ENCODE measurements at places on chromosomes 16 and 17.
A peak's percentile ranks its signal among the peaks of the same experiment; 100 is the strongest.

- DNase-seq: no peak
Measured at GRCh38 chr16:871562-872345, 71.2 kb upstream of the GNG13 start.

DNA sequence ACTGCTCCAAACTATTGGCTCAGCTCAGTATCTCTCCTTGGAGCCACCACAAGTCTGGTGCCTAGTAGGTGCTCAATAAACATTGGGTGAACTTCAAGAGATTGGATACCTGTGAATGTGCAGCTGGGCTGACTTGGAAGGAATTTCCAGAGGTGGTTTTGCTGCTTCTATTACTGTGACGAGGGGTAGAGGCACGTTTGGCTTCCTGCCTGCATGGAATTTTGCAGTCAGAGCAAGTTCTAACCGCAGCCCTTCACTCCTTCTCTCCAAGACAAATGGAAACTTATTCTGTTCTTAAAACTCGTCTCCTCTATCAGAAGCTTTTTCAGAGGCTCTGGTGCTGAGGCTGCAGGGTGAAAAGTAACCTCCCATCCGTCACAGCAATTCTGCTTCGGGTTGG is 342.5 kb downstream of the CPPED1 start:
- no peak for DNase-seq

- peak; percentile 18 for DNase-seq
Measured at GRCh38 chr16:72847187-72848027, 200.5 kb downstream of the ZFHX3 start.

DNA sequence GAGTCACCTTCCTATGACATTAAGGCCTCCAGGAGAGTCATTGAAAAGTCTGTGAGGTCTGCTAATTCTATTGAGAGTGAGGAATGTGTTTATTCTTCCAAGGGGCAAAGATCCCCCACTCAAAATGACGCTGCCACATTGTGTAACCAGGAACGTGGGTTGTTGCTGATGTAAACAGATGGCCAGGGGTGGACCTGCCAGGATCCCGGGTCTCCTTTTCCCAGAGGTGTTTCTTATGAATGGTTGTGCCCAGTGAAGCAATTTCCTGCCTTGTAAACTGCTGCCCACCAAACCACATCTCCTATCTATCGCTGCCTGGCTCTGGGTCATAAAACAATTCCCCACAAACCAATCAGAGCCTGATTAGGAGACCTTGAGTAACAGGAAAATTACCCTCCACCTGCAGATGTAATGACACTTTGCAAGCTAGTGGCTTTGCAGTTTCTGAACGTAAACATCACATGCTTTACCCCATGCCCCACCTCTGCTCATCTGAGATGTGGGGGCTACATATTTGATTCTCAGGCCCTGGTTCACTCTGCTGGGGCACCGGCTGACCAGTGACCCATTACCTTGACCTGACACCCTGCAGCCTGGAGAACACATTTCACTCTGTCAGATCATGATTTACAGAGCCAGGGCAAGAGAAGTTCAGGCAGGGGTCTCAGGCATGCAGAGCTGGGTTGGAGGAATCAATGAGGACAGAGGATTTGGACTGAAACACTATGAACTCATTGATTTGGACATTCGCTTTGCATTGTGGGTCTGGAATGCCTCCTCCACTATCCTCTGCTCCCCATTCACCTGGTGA is 33.1 kb upstream of the DDX52 start:
- no peak for DNase-seq

GRCh38 chr17:80292521-80292971 is 31.9 kb downstream of the RNF213 start:
- no peak for DNase-seq

- DNase-seq: no peak
Measured at GRCh38 chr17:34822007-34822739, 139.1 kb downstream of the CCT6B start.

- DNase-seq: no peak
Measured at GRCh38 chr17:56217921-56218320, 64.6 kb downstream of the ANKFN1 start.

- DNase-seq: no peak
Measured at GRCh38 chr16:81564421-81564911, 119.9 kb downstream of the CMIP start.

- DNase-seq: peak; percentile 79
Measured at GRCh38 chr17:37844158-37844976, 79.8 kb upstream of the TBC1D3K start.

GRCh38 chr17:32689348-32689747 is 187.6 kb downstream of the MYO1D start:
- no peak for DNase-seq

GRCh38 chr16:30069611-30070462 is 4.3 kb downstream of the ALDOA start:
- no peak for DNase-seq

DNA sequence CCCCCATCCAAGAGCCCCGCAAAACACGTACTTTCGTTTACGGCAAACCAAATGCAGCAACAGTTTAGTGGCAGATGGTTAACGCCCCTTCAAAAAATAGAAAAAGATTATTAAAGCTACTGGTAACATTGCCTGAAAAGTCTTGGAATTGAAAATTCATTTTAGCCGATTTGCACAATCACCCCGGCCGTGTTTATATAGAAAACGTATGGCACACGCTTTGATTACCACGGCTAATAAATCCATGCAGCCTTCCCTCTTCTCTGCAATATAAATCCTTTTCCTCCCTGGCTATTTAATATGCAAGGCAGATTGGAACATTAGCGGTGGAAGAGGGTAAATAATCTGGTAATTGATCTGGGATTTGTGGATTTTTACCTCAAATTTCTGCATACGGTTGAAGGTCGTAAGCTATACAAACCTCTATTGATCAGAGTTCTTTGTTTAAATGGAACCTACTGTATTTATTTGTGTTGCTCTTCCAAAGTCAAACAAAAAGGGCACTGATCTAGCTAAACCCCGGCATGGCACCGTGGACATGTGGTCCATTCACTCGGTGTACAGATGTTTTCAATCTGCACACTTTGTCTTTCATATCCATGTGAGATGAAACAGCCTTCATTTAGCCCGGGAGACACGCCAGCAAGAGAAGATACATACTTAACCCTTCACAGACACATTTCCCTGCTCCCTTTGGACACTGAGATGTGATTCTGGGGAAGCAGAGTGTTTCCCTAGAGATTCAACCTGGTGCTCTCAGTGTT is 238.1 kb upstream of the MAF start:
- no peak for DNase-seq

- peak; percentile 13 for DNase-seq
Measured at GRCh38 chr17:16512011-16512410, 20.0 kb upstream of the LRRC75A start.

GRCh38 chr17:28711723-28712031 is at the start of gene PROCA1:
Gene PROCA1, minus strand, starts transcription at chr17:28711888. Its CDS starts 228 bp downstream, at chr17:28711660.
- DNase-seq: no peak

DNA sequence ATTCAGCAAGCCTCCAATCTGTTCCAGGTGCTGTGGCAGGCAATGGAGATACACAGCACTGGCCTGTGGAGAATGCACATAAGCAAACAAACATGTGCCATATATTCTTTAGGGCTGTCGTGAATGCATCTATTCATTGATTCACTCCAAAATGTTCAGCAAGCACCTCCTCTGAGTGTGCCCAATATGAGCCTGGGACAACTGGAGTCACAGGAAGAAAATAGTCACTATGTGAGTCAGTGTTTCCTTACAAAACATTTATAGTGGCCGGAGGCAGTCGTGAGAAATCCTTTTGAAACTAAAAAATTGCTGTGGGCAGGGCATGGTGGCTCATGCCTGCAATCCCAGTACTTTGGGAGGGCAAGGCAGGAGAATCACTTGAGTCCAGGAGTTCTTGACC is 310.1 kb downstream of the CA10 start:
- DNase-seq: no peak

DNA sequence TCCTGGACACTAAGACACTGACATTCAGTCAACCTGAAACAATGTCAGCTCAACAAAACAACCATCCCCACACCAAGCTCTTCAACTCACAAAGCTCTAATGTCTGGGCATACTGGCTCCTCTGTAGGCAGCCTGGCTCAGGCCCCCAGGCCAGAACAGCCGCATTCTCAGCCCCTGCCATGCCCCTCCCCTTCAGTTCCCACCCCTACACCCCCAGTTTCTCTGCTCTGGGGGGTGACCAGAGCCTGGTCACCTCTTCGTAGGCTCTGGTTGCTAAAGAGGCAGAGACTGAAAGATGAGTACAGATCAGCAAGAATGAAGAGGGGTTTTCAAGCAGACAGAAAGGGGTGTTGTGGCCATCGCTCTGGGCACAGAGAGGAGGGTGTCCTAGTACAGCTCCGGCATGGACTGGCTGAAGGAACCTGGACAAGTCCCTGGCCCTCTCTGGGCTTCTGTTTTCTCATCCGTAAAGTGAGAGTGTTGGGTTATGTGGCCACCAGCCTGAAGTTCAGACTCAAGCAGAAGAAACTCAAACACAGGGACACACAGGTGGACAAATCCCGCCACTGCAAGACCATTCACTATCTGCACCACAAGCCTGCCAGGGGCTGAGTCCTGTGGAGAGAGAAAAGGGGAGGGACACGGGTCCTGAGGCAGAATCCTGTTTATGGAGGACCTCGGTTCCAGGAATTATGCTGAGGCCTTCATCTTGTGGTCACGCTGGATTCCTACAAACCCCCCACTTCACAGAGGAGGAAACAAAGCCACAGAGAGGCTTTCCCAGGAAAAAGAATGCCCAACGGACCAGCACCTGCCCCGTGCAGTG is 987 bp upstream of the SLC4A1 start:
- DNase-seq: no peak

DNA sequence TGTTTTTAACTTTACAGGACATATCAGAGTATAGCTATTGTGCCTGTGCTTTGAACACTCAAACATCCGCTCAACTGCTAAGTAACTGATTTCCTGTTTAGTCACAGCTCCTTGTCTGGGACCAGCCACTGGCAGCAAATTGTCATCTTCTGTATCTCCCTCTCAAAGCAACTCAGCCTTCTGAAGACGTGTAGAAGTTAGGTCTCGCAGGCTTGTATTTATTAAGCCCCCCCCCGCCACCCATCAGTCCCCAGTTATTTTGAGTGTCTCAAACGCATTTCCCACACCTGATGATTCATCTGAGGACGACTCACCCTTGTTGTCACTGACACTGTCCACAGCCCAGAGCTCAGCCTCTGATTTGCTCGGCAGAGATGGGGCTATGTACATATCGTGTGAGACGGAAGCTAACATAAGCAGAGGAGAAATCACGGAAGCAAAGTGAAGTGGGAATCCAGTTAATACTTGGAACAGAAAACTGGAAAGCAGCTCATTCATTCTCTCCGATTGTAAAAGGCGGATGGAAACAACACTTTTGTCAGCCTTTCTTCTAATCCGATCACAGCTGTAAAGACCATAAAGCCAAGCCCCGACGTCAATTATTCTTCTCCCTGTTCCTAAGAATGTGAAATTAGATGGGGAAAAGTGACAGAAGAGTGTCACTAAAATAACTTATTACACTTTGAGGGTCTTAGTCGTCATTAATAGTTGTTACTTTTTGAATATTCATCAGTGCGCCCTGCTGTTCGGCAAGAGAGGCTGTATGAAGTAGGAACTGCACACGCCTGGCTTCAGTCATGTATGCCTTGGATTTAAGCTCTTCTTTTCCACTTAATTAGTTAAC is 64.2 kb downstream of the PITPNC1 start:
- DNase-seq: peak; percentile 74

DNA sequence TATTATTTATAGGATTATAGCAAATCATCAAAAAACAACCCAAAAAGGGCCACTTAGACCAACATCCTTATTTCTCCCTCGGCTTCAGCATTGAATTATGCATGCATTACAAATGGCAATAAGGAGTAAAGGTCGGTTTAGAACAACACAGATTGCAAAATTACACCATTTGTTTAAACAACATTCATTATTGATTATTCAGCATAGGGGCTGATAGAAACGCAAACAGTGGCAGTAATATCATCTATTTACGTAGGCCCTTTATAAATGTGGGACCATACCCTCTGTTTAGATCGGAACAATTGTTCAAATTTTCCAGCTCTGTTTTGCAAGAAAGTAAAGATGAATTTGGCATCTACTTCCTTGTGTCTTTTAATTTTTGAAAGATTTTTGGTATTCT is 153.3 kb downstream of the WWOX start:
- no peak for DNase-seq

Measured in inflammatory macrophage (primary cell).